IPS DF 19.7 (cell line): ENCODE measurements at places on chromosomes 6 and 20.

- no peak for DNase-seq
Measured at GRCh38 chr20:17556837-17557674, 12.8 kb upstream of the DSTN start.

- no peak for DNase-seq
Measured at GRCh38 chr20:58697201-58697866, 4.7 kb downstream of the NPEPL1 start.

GRCh38 chr6:122214605-122215318, 184.7 kb upstream of the HSF2 start:
- no peak for DNase-seq

DNA sequence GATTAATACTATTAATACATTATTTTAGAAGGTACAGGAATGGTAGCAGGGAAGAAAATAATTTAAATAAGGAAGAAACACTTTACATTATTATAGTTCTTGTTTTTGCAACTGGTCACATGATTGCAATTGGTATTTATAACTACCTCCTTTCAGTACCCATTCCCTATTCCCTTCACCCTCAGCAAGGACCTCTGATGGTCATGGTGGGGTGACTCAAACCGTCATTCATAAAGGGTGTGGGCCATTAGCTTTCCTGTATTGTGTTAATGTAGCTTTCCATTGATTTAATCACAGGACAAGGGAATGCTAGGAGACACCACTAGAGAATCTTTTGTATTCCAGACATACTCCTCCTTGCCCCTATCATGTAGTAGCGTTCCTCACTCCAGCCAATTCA, 47.2 kb upstream of the TMEM244 start:
- no peak for DNase-seq

GRCh38 chr20:44471481-44471882, 4.2 kb upstream of the TTPAL start:
- DNase-seq, result no peak

- no peak for DNase-seq
Measured at GRCh38 chr6:40825102-40825501, 213.9 kb downstream of the UNC5CL start.

DNA sequence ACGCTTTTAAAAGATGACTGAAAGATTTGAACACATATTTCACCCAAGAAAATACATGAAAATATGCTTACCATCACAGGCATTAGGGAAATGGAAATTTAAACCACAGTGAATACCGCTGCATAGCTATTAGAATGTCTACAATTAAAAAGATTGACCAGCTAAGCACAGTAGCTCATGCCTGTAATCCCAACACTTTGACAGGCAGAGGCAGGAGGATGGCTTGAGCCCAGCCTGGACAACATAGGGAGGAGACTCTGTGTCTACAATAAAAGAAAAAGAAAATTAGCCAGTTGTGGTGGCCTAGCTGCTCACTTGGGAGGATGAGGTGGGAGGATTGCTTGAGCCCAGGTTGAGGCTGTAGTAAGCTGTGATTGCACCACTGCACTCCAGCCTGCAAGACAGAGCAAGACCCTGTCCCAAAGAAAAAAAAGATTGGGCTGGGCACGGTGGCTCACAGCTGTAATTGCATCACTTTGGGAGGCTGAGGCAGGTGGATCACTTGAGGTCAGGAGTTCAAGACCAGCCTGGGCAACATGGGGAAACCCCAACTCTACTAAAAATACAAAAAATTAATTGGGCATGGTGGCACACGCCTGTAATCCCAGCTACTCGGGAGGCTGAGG, 163.7 kb upstream of the AKAP12 start:
- DNase-seq, result no peak

DNA sequence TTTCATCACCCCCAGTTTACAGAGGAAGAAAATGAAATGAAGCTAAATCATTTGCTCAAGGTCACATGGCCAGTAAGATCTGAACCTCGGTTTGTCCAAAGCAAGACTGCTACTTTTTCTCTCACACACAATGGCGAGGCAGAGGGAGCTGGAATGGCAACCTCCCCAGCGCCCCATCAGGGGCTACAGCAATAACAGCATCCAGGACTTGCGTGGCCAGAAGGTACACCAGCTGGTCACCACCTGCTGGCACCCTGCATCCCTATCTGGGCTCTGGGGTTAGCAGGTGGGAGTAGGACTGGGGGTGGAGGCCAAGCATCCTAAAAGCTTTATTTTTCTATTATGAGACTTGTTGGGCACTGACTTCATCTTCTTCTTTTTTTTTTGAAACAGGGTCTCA, 41.3 kb downstream of the TTI1 start:
- DNase-seq, result no peak

- DNase-seq, result no peak
Measured at GRCh38 chr6:159606786-159607185, 86.3 kb downstream of the SOD2 start.

DNA sequence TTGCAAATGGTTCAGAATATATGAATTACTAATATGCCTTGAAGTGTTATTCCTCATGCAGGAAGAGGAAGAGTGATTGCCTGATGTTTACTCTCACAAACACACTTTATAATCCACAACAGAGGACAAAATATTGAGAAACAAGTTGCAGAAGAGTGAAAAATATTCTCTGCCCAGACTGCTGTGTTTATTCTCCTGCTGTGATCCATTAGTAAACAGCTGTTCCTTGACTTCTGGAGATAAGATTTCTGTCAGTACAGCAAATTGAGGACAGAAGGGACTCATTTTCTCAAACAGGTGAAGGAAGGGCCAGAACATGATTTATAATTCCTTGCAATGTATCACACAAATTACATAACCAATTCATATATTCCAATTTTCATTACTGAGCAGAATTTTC, 148.0 kb downstream of the EPM2A start:
- DNase-seq, result no peak

DNA sequence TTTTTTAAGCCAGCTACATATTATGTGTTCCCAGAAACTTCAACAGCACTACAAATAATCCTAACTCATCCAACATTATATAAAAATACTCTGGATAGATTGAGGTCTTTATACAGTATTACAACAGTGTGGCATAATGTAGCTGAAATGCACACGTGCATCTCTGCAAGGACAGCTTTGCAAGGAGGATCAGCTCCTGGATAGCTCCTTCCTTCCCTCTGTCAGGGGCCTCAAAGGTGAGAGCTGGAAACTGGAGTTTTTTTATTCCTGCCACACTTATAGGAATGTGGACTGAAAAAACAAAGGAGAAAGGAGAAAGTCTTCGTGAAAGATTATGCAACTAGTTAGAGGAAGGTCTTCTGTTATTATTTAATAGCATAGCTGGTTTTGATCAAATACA, 53.1 kb downstream of the PLG start:
- no peak for DNase-seq

DNA sequence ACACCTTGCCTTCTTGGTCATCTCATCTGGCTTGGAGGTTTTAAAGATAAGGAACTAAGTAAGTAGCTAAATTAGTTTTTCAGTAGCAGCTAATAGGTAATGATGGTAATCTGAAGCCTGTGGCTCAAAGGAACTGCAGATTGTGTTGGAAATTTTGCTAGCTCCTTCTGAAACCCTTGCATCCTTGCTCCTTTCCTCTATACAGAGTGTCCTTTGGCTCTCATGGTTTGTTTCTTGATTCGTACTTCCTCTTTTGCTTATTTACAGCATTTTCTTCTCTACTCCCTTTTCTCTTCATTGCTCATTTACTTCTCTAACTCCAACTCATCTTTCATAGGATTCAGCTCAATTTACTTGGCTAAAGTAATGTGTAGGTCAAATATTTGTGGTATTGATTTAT, 19.0 kb downstream of the LRRC1 start:
- no peak for DNase-seq

DNA sequence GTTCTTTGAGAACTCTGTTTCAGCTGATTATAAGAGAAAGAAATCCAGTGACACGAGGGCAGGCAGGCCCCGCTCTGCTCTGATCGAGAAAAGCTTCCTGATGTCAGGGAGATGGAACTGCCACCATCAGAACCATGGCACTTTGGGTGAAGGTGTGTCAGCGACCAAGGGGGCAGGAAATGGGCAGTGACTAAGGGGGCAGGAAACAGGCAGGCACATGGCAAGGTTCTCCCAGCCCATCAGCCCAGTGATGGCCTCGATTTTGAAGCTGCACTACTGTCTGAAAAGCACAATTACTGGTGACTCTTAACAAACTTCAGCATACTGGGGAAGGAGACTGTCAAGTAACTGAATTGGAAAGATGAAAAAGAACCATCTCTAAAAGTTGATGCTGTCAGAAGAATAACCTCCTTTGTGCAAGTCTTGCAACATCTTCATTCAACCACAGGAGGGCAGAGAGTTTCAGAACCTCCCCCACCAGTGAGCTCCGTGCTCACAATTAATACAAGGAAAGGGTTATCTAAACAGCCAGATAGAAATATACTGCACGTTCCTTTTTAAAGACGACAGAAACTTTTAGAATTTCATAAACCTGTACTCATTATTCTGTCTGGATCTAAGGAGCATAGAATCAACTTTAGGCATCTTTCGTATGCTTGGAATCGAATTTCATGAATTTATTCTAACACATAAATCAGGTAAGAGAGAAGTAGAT, 39.1 kb downstream of the TMX4 start:
- no peak for DNase-seq

DNA sequence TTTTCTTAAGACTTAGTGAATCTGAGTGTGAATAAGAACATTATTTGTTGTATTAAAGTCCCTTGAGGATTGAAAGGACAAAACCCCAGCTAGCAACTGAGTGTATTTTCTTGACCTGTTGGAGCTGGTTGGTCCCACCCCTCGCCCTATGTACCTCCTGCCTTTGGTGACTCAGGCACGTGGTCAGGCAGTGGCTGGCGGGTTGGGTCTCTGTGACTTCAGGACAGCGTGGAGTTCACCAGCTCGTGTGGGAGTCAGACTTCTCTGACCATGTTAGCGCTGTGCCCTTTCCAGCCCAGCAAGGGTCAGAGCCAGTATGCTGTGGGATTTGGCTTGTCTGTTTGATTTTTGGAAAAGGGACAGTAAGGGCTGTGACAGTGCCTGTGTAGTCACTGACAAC, 93.7 kb downstream of the SSR1 start:
- no peak for DNase-seq

DNA sequence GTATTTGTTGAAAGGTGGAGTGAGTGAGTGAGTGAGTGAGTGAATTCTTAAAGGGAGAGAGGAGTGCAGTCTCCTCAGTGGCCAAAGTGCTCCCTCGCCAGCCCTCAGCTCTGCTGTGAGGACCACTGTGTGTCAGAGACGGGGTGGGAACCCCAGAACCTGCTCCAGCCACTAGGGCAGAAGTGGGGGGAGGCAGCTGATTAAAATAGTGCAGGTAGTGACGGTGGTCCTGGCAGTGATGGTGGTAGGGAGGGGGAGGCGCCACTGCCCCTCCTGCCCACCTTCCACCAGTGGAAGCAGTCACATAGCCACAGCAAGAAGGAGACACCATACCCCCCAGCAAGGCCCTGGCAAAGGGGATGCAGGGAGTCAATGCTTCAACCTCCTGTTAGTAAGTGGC, 133.5 kb downstream of the PHACTR3 start:
- no peak for DNase-seq

- no peak for DNase-seq
Measured at GRCh38 chr6:136598048-136598447, 47.8 kb upstream of the MAP7 start.

- DNase-seq, result no peak
Measured at GRCh38 chr6:108476376-108476775, 84.3 kb upstream of the FOXO3 start.

GRCh38 chr6:16471910-16472297, 233.5 kb downstream of the GMPR start:
- DNase-seq, result no peak

GRCh38 chr6:113290684-113291083, 566.5 kb upstream of the MARCKS start:
- DNase-seq, result no peak

DNA sequence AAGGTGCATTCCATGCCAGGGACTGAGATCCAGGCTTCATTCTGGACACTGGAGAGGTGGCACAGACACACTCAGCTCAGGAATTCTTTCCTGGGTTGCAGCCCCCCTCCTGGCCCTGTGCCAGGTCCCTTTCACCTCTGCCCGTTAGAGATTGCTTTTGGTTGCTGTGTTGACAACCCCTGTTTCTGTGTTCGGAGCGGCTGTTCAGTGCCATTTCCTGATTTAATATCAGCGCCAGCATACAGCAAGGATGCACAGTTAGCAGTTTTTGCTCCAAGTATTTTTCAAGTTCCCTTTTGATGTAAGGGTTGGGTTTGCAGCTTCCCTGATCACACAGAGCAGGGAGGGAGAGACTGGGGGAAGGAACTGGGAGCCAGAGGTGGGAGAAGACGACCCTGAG, 8.5 kb upstream of the MAFB start:
- no peak for DNase-seq

DNA sequence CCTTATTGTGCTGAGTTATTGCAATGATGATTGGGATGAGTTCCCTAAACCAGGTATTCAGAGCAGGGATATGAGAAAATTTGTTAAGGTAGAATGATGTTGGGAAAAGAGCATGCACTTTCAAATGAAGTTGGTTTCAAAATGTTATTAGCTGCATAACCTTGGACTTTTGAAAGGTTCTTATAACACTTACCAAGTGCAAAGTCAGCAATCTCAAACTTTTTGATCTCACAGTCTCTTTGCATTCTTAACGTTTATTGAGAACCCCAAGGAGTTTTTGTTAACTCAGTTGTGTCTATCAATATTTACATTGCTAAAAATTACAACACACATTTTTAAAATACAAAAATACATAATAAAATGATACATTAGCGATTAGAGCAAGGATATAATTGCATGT, 802.4 kb downstream of the PHF3 start:
- no peak for DNase-seq

DNA sequence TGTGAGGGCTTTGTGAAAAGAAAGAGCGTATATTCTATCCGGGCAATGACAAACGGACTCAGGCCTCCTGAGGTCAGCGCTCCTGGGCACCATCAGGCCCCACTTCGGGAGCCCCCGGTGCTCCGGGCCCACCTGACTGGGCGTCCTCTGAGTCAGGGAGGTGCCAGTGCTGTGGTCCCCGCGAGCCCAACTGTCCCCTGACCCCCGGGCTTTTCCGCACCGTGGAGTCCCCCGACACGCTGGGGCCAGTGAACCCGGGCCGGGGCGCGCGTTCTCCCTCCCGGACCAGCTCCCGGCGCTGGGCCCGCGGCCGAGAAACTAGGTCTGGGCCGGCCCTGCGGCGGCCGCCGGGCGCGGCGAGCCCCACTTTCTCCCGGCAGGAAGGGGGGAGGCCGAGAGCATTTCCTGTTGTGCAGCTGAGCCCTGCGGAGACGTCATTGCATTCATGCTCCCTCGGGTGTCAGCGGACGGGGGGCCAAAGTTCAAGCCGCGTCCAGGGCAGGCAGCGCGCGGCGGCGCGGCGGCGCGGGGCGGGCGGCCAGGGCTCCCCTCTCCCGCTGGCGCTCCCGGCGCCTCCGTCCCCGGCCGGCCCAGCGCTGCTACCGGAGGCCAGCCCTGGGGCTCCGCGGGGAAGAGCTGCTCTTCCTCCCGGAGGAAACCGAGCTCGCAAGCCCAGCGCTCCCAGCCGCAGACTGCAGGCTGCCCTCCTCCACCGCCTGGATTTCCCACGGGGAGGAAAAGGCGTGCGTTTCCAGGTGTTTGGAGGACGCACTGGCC, 18.3 kb downstream of the HIVEP2 start:
- DNase-seq, result no peak

DNA sequence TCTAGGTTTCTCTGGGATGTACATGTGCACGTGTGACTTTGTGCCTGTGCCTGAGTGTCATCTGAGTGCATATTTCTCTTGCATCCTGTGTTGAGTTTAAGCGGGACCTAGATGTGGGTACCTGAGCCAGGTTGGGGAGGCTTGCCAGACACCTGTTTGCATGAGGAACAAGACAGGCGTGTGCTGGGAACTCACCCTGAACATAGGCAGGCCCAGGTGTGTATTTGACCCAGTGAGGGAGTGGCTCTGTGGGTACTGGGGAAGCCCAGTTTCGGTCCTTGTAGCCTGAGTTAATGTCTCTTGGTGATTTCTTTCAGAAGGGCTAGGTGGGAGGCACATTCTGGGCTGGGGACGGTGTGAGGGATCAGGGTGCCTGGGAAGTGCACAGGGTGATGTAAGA, 98.6 kb downstream of the TMEM170B start:
- DNase-seq, result no peak
